COLO829 (cell line): ENCODE measurements at places on chromosomes 7 and 10.

DNA sequence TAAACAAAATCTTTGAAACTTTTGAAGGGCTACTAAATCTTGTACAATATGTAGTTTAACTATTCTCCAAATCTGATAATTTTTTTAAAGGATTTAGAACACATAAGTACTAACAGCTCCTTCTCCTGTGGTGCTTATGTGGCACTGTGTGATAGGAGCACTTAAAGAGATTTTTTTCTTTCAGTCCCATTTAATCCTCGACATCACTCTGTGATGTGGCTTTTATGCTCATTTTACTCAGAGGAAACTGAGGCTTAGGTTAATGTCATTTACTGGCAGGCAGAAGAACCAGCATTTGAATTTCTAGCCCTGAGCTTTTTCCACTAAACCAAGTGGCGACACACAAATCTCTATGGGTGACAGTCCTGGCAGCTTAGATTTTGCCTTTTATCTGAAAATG lies 92.4 kb downstream of the SAMD9 start:
- DNase-seq = no peak

DNA sequence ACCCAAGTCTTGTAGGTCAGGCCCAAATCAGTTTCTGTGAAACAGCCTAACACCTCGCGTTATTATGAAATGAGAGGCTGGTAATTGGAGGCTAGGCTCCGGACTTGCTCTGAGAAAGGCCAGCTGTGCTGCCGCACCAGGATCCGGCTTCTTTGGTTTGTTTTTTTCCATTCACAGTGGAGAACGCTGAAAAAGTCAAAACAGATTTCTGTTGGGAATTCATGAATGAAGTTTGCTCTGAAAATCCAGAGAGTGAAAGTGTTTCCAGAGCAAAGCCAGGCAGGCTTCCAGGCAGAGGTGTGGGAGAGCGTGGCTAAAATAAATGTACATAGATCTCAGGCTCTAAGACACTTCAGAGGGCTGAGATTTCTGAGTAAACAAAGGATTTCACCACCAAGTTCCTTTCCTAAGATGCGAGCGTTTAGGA lies 240.1 kb downstream of the TRIL start:
- DNase-seq = no peak

- no peak for DNase-seq
These were observed 70.7 kb downstream of the PRKAG2 start for GRCh38 chr7:151806204-151806603.

- no peak for DNase-seq
These were observed 17.4 kb upstream of the ZNF716 start for GRCh38 chr7:57432583-57432982.

- no peak for DNase-seq
These were observed 132.7 kb upstream of the CXCL12 start for GRCh38 chr10:44517635-44518034.

DNA sequence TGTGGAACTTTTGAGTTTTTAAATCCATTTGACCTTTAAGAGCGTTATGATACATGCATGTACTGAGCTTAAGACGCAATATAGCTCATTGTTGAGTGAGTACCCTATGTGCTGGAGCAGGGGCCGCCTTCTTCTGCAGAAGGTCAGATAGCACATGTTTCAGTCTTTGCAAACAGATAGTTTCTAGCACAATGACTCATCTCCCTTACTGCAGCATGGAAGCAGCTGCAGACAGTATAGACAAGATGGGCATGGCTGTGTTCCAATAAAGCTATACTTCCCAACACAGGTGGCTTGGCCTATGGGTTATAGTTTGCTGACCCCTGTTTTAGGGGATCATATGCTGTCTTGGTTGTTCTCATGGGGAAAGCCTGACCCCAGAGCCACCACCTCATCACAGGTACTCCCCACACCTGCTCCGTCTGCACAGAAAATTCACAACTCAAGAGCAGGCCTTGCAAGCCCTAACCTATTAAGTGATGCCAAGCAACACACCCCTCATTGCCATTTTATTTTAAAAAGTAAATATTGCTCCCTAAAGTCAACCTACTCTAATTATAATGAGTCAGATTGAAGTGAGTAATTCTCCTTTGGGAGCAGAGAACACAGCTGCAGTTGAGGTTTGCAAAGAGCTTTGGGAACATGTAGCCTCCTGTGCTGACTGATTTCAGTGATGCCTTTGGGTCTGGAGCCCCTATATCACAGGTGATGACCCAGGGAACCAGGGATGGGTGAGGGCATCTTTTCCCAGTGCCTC lies 330.1 kb downstream of the PAXIP1 start:
- DNase-seq = no peak

GRCh38 chr7:466465-467191 lies 53.0 kb downstream of the PDGFA start:
- DNase-seq = no peak

DNA sequence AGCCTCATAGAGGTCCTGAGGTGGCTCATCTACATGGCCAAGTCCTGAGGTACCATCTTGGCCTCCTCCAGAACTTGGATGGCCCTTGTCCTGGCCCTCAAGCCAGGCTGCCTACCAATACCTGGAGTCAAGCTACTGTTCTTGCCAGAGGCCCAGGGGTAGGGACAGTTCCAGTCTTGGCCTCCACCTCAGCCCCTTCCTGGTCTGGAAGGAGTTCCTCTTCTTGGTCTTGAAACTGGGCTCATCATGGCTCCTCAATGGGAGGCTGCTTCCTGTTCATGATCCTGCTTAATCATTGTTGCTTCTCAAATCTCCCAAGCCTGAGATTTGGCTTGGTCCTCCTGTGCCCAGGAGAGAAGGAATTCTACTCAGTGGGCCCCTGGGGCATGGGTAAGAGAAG lies 3.9 kb downstream of the HPS6 start:
- DNase-seq = no peak

DNA sequence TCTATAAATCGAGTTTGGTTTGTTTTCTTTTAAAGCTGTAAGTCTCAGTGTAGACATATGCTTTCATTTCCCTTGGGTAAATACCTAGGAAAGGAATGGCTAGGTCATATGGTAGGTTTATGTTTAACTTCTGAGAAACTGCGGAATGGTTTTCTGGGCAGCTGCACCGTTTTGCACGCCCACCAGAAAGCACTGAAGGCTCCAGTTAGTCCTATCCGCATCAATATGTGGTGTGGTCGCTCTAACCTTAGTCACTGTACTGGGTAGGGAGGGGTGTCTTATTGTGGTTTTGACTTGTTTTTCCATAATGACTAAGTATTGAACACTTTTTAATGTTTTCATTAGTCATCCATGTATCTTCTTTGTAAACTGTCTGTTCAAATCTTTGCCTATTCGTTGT lies 279.5 kb upstream of the AKR1E2 start:
- no peak for DNase-seq

GRCh38 chr7:42993038-42993437 lies 60.9 kb downstream of the MRPL32 start:
- DNase-seq = no peak

DNA sequence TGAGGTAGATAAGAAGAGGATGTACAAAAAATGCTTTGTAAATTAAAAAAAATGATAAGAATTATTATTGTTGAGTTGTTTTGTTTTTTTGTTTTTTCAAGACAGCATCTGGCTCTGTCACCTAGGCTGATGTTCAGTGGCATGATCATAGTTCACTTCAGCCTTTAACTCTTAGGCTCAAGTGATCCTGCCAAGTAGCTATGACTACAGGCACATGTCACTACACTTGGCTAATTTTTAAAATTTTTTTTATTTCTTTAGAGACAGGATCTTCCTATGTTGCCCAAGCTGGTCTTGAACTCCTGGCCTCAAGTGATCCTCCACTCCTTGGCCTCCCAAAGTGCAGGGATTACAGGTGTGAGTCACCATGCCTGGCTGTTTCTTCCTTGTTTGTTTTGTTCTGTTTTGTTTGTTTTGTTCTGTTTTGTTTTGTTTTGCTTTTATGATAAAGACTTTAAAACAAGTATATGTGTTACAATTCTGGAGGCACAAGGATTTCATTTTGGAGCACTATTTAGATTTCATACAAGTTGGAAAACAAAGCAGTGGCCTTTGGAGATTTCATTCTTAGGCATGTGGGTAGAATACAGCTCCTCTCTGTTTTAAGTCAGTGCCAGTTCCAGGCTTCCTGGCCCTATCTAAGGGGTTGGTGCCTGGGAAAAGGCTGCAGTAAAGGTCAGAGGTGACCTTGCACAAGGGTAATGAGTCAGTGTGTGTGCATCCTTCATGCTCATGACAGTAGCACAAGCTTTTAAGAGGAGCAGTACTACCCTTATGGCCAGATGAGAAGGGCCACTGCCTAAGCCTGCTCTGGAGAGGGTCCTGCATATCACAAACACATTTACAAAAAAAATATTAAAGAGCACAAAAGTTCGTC lies 17.9 kb downstream of the FGFBP3 start:
- no peak for DNase-seq

DNA sequence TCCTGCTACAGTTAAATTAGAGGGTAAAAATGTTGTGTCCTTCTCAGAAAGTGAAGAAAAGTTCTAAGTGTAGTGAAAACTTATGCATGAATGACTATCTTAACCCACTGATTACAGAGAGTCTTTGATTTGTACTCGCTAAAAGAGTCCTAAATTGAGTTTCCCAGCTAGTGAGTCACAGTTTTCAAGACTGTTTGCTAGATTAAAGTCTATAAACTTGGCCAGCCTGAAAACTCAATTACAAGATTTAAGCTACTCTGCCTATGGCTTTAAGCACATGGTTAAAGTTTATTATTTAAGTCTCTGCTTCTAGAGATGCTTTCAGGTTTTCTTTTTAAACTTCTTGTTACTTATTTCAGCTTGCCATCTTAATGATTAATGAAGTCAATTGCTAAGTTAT lies 44.4 kb downstream of the MRPS24 start:
- DNase-seq = no peak

DNA sequence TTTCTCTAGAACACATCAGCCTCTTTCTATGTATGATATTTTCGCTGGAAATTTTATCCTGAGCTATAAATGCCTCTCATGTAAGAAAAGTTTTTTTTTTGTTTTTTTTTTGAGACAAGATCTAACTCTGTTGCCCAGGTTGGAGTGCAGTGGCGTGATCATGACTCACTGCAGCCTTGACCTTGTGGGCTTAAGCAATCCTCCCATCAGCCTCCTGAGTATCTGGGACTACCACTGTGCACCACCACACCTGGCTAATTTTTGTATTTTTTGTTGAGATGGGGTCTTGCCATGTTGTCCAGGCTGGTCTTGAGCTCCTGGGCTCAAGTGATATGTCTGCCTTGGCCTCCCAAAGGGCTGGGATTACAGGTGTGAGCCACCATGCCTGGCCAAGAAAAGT lies 80.4 kb downstream of the ADK start:
- no peak for DNase-seq

DNA sequence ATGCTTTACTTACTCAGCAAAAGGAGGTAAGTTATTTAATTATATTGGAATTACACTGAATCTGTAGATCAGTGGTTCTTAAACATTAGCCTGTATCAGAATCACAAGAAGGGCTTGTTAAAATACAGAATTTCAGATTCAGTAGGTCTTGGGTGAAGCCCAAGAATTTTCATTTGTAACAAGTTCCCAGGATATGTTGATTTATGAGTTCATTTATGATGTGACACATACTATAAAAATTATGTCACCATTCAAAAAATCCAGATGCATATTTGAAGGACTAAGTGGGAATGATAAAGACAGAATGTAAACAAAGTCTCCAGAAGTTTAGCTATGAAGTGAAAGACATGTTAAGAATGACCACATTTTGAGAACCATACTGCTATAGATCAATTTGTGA lies 52.3 kb downstream of the HECTD2 start:
- no peak for DNase-seq

GRCh38 chr7:120775755-120776154 lies 82.2 kb downstream of the TSPAN12 start:
- no peak for DNase-seq

DNA sequence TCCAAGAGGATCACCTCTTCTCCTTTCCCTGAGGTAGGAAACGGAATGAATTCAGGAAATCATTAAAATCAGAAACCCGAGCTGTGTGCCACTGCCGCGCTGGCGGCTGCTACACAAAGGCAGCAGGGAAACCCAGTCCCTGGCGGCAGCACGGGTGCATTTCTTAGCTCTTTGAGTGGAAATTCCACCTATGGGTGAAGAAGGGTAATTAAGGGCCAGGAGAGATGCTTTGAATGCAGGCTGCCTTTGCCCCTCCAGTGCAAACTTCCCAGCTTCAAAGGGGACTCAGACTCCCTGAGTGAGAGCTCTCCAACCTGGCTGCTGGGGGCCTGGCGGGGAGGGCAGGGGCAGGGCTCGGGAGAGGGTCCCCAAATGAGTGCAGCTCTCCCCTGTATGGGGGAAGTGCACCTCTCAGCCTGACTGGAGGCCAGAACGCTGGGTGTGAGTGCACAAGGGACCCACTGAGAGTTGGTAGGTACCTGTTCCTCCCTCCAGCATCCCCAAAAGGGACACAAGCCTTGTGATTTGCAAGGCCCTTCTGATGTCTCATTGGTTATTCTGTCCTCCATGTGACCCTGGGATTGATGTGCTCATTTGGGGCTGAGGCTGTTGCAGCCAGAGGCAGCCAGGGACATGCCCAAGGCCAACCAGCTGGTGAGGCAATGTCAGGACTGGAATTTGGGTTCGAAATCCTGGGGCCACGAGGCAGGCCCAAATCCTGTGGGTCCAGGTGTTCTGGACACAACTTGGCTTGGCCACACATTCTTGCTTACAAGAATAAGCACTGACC lies 16.3 kb upstream of the ZMIZ1 start:
- DNase-seq = no peak

GRCh38 chr7:77217474-77218185 lies 18.0 kb upstream of the FGL2 start:
- DNase-seq = no peak

DNA sequence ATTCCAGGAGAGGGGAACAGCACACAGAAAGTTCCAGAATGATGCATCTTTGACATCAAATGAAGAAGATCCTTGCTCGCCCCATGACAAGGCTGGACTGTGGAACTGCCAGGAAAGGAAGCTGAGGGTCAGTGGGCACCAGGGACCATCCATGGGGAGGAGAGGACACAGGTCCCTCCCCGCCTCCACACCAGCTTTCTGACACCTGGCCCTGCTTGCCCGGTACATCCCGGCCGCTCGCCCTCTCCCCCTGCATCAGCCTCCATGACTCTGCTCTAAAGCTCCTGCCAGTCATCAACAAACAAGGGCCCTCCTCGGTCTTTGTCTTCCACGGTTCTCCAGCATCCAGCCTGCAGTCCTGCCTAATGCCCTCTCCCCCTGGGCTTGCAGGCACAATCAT lies 222.3 kb downstream of the GRID1 start:
- no peak for DNase-seq
